B cell (primary cell): ENCODE measurements at places on chromosomes 16 and 17. TPM values are rescaled to one million over a fixed set of nuclear protein-coding genes. Genes with fewer than 3 reads are reported as not detected.

DNA sequence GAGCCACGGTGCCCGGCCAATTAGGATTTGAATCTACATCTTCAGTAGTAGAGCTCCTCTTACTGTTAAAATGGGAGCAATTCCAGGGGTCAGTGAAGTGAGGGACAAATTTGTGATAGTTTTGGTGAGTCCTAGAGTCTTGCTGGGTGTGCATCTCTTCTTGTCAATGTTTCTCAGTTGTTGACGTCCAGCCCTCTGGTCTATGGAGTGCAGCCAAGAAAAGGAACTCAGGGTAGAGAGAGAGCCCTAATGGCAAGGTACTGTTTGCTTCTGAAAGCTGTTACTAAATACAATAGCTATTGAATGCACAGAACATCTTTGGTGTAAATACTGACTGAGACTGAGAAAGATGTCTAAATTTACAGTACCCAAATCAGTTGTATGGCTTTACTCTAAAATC lies 282.5 kb upstream of the SALL1 start:
- no peak for DNase-seq

DNA sequence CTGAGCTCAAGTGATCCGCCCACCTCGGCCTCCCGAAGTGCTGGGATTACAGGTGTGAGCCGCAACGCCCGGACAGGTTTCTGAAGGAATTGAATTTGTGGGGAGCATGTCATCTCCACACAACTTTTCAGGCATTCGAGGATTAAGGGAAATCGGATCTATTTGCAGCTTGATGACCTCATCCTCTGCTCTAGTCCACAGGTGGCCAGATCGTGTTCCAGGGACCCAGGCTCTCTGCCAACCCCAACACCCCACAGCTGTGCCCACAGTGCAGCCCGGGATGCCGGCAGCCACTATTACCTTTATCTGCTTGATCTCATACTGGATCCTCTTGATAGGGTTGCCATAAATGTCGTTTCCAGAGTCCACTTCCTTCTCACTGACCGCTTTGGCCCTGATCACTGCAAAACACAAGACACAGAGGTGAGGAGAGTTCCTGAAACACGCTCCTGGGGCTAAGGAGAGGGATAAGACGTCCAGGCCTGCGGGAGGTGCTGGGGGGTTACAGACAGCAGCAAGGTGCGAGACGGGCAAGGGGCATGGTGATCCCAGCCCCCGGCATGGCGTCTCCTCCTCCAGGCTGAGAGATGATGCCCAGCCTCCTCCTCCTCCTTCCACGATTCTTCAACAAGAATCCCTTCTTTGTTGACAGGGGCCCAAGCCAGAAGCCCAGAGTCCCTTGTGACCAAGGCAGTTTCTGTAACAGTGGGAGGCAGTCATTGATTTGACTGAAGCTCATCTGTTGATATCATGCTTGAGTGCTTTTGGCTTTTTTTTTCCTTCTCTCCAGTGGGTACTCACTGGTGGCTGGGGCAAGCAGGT lies 29.3 kb downstream of the CEP295NL start:
- no peak for DNase-seq

DNA sequence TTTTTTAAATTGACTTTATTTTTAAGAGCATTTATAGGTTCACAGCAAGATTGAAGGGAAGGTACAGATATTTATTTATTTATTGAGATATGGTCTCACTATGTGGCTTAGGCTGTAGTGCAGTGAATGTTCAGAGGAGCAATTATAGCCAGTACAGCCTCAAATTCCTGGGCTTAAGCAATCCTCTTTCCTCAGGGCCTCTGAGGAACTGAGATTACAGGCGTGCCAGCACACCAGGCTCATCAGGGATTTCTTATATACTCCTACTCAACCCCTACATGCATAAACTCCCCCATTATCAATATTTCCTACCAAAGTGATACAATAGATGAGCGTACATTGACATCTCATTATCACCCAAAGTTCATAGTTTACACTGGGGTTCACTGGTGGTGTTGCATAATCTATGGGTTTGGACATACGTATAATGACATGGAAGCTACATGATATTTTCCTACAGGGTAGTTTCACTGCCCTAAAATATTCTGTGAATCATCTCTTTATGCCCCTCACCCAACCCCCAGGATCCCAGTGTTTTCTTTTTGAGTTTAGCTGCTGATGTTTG lies 33.5 kb downstream of the HS3ST3B1 start:
- DNase-seq = no peak

DNA sequence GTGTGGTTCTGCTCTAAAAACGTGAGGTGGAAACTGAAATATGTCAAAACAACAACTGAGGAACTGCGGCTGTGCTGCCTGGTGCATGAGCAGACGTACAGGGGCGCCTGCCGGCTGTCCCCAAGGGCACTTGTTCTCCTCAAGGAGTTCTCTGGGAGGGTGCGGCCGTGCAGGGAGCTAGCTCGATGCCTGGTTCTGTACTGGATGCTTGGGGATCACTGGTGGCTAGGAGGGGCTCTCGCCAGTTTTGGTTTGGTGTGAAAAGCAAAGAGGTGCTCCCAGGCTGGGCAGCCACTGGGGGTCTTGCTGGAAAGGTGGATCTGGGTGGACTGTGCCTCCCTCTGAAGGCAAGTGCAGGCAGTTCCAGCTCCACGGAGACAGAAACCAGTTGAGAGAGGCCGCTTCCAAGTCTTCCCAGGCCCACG lies 41.9 kb upstream of the ATP2A3 start:
- DNase-seq = no peak

DNA sequence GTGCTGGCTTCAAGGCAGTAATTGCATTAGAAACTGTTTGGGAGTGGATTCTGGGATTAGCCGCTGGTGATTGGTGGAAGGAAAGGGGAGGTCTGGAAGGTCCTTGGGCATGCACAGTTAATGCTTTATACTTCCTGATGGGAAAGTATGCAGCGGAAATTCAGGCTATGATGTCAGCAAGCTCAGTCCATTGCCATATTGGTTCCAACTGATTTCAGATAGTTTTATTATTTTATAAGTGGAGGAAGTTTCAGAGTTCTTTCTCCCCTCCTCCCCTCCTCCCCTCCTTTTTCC lies 8.1 kb upstream of the CMTR2 start:
- DNase-seq = no peak

DNA sequence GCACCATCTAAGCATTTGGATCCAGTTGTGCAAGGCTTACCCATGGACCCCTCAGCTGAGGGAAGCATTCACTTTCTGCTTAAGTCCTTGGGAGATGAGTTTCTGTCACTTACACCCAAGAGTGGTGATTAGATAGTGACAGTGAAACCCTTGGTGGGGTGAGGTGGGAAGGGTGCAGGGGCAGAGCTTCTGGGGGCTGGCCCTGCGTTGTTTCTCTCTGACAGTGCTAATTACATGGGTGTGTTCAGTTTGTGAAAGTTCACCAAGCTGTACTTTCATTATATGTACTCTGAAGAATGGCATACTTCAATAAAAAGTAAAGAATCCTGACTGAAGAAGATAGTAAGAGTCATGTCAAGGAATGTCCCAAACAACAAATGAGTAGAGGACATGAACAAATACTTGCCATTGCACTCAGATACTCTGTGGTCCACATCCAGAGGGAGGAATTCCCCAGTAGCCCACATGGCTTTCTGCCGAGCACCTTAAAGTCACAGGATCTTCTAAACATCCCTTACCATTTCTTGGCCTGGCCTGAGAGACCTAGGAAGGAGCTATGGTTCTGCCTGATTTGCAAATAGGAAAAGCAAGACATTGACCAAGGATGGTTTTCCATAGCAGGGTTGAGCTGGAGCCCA lies 8.4 kb downstream of the CHST6 start:
- no peak for DNase-seq

DNA sequence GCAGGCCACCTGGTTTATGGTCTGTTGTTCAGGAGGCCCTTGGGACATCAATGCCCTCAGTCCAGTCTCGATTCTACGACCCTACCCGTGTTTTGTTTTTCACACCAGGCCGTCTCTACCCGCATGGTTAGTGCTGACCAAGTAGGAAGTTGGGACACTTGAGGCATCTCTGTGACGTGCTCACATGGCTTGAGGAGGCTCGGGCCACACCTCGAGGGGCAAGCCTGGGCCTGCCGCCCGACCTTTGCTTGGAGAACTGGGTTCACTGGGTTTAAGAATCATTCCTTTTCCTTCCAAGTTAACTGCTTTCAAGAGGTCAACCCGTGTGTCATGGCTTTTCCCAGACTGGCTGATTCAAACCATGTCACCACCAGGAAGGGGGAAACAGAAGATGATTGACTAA lies 86.8 kb downstream of the CMIP start:
- DNase-seq = no peak

DNA sequence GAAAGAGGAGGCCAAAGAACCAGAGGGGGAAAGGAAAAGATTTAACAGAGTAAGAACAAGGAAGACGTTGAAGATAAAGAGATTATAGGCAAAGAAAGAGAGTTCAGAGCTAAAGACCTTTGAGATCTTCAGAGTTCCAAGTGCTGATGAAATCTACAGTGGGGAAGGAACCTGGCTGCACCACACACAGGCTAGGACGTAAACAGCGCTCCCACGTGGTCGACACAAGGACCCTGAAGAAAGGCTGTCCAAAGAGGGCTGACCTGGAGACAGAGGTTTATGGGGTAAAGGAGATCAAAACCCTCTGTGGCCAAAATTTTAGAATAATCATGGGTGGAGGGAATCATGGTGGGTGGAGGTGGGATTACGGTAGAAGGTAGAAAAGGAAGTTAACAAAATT lies 121.6 kb downstream of the PMP22 start:
- DNase-seq = no peak

- DNase-seq = no peak
Measured at GRCh38 chr16:2386990-2387389, 42.3 kb upstream of the CCNF start.

GRCh38 chr17:10058921-10059683 lies 139.3 kb downstream of the GAS7 start:
- DNase-seq = peak; percentile 15

DNA sequence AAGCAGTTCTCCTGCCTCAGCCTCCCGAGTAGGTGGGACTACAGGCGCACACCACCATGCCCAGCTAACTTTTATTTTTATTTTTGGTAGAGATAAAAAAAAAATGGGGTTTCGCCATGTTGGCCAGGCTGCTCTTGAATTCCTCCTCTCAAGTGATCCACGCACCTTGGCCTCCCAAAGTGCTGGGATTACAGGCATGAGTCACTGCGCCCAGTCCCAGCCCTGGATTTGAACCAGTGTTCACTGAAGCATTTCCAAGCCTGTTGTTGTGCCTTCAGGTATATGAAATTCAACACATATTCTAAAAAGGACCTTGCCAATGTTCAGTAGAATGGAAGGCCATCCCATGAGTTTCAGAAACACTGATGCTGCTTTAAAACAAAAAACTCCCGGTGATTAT lies 165.3 kb downstream of the SLC39A11 start:
- no peak for DNase-seq

GRCh38 chr17:10292057-10292937 lies 80.5 kb downstream of the MYH13 start:
- no peak for DNase-seq

DNA sequence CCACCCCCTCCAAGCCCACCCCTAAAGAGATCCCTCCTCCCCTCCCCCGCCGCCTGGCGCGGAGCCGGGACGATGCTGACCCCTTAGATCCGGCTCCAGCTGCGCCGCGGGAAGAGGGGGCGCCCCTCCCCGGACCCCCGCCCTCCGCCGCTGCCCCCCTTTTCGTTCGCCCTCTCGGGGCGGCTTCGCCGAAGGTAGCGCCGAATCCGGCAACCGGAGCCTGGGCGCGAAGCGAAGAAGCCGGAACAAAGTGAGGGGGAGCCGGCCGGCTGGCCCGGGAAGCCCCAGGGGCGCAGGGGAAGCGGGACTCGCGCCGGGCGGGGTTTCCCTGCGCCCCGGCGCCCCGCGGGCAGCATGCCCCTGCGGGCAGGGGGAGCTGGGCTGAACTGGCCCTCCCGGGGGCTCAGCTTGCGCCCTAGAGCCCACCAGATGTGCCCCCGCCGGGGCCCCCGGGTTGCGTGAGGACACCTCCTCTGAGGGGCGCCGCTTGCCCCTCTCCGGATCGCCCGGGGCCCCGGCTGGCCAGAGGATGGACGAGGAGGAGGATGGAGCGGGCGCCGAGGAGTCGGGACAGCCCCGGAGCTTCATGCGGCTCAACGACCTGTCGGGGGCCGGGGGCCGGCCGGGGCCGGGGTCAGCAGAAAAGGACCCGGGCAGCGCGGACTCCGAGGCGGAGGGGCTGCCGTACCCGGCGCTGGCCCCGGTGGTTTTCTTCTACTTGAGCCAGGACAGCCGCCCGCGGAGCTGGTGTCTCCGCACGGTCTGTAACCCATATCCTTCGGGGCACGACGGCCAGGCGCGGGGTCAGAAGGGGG lies 623 bp downstream of the CACNA1G start:
- DNase-seq = peak; percentile 64

DNA sequence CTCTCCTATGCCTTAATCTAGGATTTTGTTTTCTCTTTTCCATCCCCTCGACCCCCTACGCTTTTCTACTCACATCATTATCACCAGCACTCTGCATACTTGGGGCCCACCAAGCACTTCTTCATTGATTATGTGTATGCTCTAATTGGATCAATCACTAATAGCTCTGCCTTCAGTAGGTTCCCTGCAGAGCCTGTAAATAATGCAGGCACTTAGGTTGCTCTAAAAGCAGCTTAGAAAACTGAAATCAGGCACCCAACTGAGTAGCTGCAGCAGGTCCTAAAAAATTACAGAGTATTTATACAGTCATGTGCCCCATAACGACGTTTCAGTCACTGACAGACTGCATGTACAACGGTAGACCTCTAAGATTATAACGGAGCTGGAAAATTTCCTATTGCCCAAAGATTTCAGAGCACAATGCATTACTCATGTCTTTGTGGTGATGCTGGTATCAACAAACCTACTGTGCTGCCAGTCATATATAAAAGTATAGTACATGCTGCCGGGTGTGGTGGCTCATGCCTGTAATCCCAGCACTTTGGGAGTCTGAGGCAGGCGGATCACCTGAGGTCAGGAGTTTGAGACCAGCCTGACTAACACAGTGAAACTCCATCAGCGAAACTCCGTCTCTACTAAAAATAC lies 280.4 kb downstream of the HS3ST3B1 start:
- no peak for DNase-seq

- DNase-seq = peak; percentile 64
Measured at GRCh38 chr17:4073983-4074830, 68.6 kb downstream of the ZZEF1 start.

GRCh38 chr16:70725912-70726828 lies 40.3 kb upstream of the MTSS2 start:
- DNase-seq = no peak

The MYH13 gene
- not detected in 2 replicates for total RNA-seq

The FOXL1 gene
- total RNA-seq = not detected in 2 replicates

The NPIPA8 gene
- total RNA-seq = 1.5 and 2.9 TPM in 2 replicates

The SSTR5 gene
- total RNA-seq = not detected in 2 replicates

The SLC16A13 gene
- total RNA-seq = 21.7 and 21.9 TPM in 2 replicates

The HOXB5 gene
- not detected in 2 replicates for total RNA-seq

The CACNA1G gene
- total RNA-seq = 0.05 and 0.12 TPM in 2 replicates

The GPRC5B gene
- total RNA-seq = not detected in 2 replicates

The NKIRAS2 gene
- 22.0 and 23.7 TPM in 2 replicates for total RNA-seq

The USB1 gene
- 32.8 and 34.4 TPM in 2 replicates for total RNA-seq
